Frontal cortex (tissue), 4 donors: ENCODE measurements at places on chromosomes 2 and 18. TPM values are rescaled to one million over a fixed set of nuclear protein-coding genes. Genes with fewer than 3 reads are reported as not detected.

GRCh38 chr2:28901202-28901601 is 6.7 kb downstream of the WDR43 start:
- no peak for DNase-seq

Gene ANKMY1
- 4.9 TPM for total RNA-seq

- DNase-seq: no peak
These were observed 3.8 kb upstream of the CDH20 start for GRCh38 chr18:61329398-61329797.

GRCh38 chr18:71011389-71011788 is 722.5 kb downstream of the SOCS6 start:
- no peak for DNase-seq

Gene IL1RL1
- not detected for total RNA-seq

- DNase-seq: no peak
These were observed 965.6 kb upstream of the NRXN1 start for GRCh38 chr2:51997571-51997970.
